NCI-H226 (cell line): ENCODE measurements at places on chromosomes 4 and X.
A peak's percentile ranks its signal among the peaks of the same experiment; 100 is the strongest.

GRCh38 chrX:10615931-10616774 is 4.2 kb downstream of the MID1 start:
- DNase-seq, result no peak

DNA sequence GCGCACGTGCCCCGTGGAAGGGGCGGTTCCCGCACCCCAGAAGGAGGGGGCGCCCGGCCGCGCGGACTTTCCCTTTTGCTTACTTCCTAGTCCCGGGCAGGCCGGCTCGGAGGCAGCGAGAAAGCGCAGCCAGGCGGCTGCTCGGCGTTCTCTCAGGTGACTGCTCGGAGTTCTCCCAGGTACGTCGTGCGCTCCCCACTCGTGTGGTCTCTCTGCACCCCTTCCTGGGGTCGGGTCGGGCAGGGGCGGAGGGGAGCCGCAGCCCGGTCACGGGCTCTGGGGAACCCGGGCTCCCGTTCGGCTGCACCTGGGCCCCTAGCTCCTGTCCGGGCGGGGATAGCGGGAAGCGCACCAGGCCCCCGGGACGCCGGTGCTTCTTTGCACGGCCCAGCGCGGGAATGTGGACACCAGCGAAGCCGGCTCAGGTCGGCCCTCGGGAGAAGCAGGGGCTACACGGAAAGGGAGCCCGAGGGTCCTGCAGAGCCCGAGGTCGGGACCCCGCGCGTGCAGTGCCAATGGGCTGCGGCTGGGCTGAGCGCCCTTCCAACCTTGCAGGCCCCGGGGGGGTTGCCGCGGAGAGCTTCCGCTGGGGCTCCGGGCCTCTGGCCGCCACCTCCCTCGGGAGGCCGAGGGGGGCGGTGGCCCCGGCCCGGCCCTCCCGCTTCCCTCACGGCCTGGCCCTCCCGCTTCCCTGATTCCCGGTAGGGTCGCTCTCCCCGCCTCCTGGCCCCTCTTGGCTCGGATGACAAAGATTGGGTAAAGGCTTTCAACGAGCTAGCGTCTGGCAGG is at the start of gene TLR2:
Gene TLR2 (plus strand): TSS at position 99 of the 789 bp plus-strand sequence. CDS start 18,628 bp downstream, outside the sequence.
- DNase-seq, result no peak

- no peak for DNase-seq
Measured at GRCh38 chr4:141240671-141241070, 20.0 kb downstream of the ZNF330 start.

DNA sequence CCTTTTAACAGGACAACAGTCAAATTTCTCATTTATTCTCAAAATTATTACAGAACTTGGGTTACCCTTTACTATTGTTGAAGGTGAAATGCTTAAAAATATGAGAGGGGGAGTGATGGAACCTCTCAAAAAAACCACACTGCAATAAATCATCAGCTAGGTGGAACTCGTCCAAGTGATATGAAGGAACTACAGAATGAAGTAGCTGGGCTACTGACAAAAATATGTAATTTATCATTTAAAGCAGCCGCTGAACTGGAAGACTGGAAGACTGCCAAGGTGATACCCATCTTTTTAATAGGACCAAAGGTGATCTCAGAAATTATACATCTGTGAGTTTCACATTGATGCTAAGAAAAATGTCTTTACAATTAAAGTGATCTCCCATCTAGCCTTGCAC is 597.7 kb upstream of the TENM3 start:
- peak; percentile 80 for DNase-seq

- no peak for DNase-seq
Measured at GRCh38 chr4:10237131-10237530, 120.5 kb upstream of the WDR1 start.

GRCh38 chr4:34417160-34417559 is 1827.2 kb downstream of the ARAP2 start:
- DNase-seq, result no peak

DNA sequence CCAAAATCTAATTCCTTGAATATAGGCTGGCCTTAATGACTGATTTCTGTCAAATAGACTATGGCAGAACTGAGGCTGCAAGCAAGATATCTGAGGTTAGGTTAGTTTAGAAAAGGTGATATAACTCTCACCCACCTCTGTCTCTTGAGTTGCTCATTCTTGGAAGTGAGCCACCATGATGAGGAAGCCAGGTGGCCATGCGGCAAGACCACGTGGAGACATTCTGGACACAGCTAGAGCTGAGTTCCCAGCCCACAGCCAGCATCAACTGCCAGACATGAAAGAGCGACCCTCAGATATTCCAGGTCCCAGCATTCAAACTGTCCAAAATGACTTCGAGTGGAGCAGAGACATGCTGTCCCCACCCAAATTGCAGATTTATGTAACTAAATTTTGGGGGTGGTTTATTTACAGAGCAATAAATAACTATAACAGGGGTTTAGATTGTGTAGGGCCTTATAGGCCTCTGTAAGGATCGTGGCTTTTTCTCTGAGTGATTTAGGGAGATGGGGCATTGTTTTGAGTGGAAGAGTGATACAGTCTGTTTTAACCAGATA is 33.7 kb downstream of the USP53 start:
- DNase-seq, result no peak
